Kidney capillary endothelial cell (primary cell): ENCODE measurements at places on chromosomes 3 and 15.

DNA sequence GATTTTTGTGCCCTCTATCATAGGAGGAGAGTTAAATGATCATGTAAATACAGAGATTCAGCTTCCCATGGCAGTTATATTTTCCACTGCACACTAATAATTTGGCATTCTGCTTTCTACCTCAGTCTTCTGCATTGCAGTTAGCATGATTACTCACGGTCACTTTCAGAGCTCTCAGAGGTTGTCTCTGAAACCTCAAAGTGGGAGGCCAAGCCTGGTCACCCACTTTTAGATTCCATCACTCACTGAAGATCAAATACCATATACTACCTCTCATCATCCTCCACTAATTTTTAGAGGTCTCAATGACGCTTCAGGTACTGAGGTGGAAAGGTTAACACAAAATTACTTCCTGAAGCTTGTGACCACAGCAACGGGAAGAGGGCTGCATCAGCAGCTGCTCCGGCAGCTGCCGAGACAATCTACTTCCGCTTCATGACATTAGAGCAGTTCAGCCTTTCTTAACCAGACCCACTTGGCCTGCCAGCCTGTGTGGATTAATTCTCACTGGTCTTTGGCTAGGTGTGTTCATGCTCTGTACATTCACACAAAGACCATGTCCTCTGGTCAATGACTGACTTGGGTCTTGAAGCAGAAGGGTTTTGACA lies 416.4 kb upstream of the PDZRN3 start:
- DNase-seq: no peak

GRCh38 chr3:59839810-59840515 lies 790.1 kb upstream of the CFAP20DC start:
- DNase-seq: no peak

DNA sequence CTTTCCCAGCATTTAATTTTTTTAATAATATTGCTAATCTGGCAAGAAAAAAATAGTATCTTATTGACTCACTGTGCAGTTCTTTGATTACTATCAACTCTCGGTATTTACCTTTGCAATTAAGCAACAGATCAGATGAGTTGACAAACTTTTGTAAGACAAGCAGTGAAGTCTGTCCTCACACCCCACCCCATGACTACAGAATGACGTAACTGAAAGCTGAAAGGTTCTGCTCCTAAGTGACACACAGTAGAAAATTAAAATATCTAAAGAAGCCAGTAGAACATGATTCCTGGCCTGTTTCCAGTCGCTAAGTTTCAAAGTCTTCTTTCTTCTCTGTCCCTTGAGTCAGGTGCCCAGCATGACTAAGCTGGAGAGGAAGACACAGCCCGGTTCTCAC lies 135.5 kb downstream of the STT3B start:
- no peak for DNase-seq

DNA sequence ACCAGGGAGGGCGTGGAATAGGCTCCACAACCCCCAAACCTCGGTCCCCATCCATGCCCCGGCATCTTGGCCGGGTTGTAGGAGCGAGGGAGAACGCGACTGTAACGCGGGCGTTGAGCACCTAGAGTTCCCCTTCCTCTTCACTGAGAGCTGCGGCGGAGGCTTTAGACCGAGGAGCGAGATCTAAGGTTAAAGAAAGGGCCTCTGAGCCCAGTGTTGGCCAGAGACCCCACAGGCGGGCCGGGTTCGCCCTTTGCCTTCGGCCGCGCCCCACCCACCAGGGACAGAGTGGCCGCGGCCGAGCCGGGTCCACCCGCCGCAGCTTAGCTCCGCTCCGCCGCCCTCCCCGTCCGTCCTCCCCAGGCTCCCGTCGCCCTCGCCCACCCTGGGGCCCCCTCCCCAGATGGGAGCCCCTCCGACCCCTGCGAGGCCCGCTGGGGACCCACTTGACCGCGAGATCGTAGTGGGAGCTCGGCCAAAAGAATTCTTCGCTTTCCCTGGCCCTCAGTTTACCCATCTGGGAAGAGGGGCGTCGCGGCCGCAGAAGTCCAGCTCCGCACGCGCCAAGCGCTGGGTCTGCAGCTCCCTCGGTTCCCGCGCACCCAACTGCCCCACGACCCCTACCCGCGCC lies 425 bp downstream of the ANPEP start:
- DNase-seq: no peak

DNA sequence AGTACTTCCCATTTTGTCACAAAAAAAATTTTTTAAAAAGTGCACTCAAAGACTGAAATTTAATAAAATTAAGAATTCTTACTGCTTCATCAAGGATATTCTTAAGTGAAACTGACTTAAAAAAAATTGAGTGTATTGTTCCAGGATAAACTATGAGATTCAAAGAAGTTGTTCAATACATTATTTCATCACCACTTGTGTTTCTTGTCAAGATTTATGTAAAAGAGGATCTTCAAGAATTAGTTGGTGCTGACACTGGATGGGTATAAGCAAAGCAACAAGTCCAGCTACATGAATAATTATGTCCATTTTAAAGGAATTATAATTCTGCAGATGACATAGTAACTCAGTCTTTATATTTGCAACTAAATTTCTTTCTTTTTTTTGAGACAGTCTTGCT lies 4.3 kb upstream of the AP4E1 start:
- DNase-seq: no peak

- no peak for DNase-seq
Observed at GRCh38 chr15:50712018-50712417, 25.4 kb upstream of the TRPM7 start.

DNA sequence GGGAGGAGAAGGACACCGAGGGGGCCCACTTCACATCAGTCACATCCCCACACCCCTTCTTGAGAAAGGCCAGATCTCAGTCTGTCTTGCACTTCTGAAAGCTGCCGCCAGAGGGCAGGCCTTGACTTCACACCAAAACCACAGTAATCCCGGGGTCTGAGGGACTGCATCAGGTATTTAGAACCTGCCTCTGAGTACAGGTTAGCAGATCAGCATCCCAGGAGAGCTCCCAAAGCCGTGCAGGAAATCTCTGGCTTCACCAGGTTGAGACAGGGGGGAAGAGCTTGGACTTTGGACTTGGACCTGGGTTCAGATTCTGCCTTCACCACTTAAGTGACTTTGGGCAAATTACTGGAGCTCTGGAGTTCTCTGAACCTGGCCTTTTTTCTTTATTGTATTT lies 50.3 kb downstream of the LHFPL4 start:
- DNase-seq: peak; percentile 54

DNA sequence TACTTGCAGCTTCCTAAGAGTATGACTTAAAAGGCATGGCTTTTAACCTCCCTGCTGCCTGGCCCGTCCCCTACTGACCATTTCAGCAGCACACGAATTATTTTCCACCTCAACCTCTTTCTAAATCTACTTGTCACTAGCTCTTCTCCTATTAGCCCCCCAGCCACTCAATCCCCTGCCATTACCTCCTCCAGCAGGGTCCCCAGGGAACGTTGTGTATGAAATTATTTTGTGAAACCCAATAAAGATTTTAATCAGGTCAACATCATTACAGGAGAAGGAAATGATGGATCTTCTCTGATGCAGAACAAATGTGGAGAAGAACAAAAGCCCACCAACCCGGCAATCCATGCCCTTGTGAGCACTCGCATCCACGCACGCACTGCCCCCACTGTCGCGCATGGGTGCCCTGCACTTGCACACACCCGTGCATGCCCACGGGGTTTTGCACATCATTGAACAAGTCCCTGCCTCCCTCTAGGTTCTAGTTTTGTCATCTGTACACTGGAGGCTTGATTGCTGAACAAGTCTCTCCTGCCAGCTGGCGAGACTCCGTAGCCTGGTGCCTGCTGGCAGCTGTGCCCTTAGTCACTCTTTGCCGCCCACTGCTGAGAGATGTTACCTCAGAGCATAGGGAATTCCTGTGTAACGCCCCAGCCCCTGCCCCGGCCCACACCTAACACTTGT lies 51.6 kb downstream of the LINGO1 start:
- no peak for DNase-seq

DNA sequence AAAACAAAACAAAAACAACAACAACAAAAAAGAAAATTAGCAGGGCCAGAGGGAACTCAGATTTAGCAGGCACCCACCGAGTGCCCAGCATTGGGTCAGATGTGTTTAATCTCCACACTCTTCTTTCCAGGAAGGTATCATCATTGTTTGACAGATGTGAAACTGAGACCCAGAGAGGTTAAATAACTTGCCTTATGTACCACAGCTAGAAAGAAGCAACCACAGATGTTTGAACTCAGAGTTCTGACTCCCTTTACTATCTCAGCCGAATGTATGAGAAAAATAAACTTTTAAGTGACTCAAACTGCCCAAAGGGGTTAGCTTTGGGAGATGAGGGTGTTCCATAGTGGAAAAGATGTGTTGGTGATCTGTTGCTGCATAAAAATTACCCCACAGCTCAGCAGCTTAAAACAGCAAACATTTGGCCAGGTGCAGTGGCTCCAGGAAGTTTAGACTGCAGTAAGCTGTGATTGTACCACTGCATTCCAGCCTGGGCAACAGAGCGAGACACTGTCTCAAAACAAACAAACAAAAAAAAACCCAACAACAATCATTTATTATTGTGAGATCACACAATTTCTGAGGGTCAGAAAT lies 4.5 kb upstream of the RPP25 start:
- DNase-seq: no peak

- peak; percentile 53 for DNase-seq
Observed at GRCh38 chr3:56835650-56836227, 34.0 kb upstream of the ARHGEF3 start.

- DNase-seq: no peak
Observed at GRCh38 chr3:177476495-177476894, 279.2 kb upstream of the TBL1XR1 start.

GRCh38 chr3:161879470-161879869 lies 382.9 kb downstream of the OTOL1 start:
- no peak for DNase-seq

GRCh38 chr15:31295658-31296057 lies 31.0 kb upstream of the KLF13 start:
- DNase-seq: no peak

DNA sequence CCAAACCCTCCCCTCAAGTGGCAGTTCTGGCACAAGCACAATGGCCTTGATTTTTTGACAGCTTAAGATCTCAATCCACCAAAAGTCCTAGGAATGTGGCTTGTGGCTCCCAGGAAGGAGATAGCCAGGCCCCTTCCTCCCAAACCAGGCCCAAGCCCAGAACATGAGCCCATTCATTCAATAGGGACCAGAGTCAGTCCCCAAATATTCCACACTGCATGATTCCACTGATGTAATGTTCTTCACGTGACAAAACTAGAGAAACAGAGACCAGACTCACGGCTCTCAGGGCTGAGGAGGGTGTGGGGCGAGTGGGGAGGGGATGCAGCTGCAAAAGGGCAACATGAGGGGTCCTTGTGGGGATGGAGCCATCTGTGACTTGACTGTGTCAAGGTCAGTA lies 25.5 kb downstream of the ABTB1 start:
- no peak for DNase-seq

DNA sequence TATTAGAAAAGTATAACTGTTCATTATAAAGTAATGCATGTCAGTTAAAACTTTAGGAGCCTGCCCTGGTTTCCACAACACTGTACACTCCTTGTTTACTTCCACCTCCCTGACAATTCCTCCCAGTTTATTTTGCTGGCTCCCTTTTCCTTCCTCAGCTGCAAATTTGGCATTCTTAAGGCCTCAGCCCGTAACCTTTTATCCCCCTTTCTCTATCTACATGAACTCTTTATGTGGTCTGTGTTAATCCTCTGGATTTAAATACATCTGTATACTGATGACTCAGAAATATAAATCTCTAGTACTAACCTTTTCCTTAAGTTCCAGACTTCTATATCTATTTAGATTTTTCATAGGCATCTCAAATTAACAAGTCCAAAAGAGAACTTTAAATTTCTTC lies 143.6 kb downstream of the OTOL1 start:
- DNase-seq: no peak

DNA sequence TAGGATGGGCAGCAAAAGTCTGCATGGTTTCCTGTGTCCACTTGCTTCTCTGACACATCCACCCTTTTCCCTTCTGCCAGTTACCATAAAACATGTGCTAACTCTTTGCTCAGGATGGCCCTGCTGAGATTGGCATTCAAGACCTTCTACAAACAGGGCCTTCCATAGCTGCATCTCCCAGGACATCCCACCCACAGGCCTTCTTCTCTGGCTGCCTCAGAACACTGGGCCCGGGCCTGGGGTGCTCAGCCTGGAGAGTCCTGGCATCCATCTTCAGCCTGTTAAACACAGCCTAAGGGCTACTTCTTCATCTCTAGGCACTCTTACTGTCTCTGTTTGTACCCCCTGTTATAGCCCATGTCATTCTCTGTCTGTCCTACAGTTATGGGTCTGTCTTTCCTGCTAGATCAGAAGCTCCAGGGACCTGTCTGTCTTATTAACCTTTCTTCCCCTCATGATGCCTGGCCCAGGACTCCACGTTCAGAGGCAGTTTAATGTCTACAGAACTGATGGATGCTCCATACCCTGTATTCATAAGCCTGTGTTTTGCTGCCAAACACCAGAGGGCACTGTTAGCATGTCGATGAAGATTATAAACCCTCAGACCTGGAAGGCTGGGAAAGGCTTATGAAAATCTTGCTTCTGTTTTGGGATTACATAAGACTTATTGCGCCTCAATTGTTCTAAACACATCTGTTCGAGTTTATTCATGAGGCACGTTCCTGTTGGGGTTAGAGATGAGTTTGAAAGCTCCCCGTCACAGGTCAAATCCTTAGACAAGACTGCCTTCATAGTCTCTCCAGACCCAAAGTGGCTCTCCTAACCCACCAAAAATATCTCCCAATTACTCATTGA lies 16.5 kb downstream of the SEMA3G start:
- DNase-seq: peak; percentile 80

DNA sequence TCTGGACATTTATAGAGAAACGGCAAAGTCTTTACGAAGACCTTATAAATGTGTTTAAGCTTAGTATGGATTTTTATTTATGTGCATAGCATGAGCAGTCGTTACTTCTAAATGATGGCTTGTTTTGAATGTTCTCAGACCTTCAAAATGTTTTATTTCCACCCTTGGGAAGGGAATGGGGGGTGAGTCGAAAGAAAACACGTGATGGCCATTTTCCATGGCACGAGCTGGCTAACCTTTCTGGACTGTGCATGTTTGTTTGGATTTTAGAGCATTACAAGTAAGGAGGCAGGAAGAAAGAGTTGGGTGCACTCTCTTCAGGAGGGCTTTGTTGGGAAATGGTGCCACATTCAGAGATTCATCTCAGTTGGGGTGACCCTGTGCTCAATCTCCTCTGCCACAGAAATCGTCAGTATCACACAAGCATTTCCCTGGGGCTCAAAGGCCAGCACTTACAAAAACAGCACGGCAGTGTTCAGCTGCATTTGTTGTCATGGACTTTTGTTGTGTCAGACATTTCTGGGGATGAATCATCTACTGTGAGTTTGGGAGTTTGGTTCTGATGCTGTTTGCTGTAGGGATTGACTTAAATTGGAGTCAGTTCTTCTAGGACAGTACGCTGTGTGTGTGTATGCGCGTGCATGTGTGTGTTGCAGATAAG lies 52.3 kb upstream of the ADAMTS9 start:
- no peak for DNase-seq

GRCh38 chr3:2589336-2589969 lies 490.8 kb downstream of the CNTN4 start:
- DNase-seq: no peak

DNA sequence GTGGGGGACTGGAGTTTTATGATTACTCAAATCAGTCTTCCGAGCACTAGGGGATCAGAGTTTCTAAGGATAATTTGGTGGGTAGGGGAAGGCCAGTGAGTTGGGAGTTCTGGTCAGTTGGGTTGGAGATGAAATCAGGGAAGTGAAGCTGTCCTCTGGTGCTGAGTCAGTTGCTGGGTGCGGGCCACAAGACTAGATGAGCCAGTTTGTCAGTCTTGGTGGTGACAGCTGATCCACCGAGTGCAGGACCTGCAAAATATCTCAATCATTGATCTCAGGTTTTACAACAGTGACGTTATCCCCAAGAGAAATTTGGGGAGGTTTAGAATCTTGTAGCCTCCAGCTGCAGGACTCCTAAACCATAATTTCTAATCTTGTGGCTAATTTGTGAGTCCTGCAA lies 249.4 kb downstream of the FAM43A start:
- no peak for DNase-seq
